Caudate nucleus (tissue), 63 donors: ENCODE measurements at places on chromosomes 2 and 18.
A peak's percentile ranks its signal among the peaks of the same experiment; 100 is the strongest.

DNA sequence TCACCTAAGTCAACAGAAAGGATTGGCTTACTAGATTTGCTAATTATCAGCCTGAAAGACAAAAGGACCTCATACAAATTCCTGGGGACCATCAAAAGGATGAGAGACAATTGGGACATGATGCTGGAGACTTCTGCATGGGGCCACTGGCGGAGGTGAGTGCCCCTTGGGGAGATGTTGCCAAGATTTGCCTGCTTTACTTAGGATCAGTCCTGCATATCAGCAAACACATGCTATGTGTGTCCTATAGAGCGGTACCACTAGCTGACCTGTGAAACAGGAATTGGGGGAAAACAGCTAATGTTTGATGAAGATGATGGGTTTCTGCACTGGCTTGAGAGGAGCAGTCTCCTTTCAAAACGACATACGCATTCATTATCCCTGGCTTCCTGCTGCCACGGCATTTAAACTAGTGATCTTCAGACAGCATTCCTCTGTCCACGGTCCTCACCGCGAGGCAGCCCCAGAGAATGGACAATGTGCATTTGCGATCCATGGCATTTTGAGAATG, 104.2 kb downstream of the TGIF1 start:
- DNase-seq = no peak

- no peak for DNase-seq
Measured at GRCh38 chr2:127829845-127830246, 18.9 kb upstream of the WDR33 start.

- no peak for DNase-seq
Measured at GRCh38 chr2:201401815-201402214, 44.7 kb upstream of the FLACC1 start.

- no peak for DNase-seq
Measured at GRCh38 chr2:239696559-239697207, 295.9 kb upstream of the HDAC4 start.

- DNase-seq = no peak
Measured at GRCh38 chr2:21535826-21536225, 412.1 kb downstream of the TDRD15 start.

- no peak for DNase-seq
Measured at GRCh38 chr2:64221935-64222334, 77.7 kb upstream of the PELI1 start.

- DNase-seq = no peak
Measured at GRCh38 chr18:66510357-66511045, 93.4 kb downstream of the CDH19 start.

GRCh38 chr2:23696752-23697045, 230.2 kb downstream of the ATAD2B start:
- no peak for DNase-seq

- DNase-seq = no peak
Measured at GRCh38 chr2:172712251-172712650, 23.4 kb upstream of the RAPGEF4 start.

GRCh38 chr2:241842620-241843211, 16.0 kb downstream of the PDCD1 start:
- no peak for DNase-seq

GRCh38 chr2:68799140-68800026, 64.8 kb downstream of the ARHGAP25 start:
- no peak for DNase-seq

DNA sequence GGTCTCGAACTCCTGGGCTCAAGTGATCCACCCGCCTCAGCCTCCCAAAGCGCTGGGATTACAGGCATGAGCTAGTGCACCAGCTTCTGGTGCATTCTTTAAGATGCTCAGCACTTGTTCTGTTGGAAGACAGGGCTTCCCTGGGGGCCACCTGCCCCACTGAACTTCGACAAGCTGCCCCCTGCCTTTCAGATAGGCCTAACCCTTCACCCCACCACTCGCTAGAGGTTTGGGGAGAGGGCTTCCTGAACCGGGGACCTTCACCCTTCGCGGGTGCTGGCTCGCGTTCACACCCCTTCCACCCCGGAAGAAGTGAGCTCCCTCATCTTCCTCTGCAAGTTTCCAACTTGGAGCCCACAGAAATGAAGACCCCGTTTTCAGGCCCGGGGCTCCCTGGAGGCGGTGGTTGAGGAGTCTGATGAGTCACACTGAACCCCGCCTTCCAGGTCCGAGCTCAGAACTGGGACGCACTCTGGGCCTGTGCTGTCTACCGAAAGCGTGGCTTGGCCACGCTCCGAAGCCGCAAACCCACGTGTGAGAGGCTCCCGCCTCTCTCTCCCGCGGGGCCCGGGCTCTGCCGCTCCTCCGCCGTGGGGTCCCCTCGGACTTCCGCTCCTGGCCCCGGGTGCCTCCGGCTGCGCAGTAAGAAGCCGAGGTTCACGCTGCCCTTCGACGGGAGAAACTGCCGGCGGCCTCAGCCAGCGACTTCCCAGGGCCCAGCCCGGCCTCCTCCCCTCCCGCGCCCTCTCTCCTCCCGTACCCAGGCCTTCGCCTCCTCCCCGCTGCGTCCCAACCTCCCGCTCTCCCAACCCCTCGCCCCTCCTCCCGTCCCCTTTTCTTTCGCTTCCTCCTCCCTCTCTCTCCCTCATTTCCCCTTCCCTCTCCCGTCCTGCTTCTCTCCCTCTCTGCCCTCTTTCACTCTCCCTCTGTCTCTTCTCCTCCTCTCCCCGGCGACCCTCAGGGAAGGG, 47.5 kb upstream of the SP3 start:
- DNase-seq = peak; percentile 36

GRCh38 chr2:171878481-171878993, 15.5 kb downstream of the SLC25A12 start:
- no peak for DNase-seq

DNA sequence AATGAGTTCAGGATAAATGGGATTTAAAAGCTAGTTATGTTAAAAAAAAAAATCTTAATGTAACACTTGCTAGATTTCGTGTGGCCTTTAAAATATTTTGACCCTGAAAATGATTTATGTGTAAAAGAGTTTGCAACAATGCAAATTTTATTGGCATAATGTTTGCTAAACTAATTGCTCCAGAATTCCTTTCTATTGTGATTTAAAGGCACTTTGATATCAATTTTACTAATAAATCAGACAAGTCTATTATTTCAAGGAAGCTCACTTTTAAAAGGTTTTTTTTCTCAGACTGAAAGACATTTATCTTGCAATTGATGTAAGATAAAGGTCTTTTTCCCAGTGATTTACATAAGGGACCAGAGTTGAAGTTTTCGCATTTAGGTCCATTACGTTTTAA, 17.5 kb downstream of the AP1S3 start:
- DNase-seq = no peak

- no peak for DNase-seq
Measured at GRCh38 chr2:50066873-50067272, 912.6 kb upstream of the FSHR start.

DNA sequence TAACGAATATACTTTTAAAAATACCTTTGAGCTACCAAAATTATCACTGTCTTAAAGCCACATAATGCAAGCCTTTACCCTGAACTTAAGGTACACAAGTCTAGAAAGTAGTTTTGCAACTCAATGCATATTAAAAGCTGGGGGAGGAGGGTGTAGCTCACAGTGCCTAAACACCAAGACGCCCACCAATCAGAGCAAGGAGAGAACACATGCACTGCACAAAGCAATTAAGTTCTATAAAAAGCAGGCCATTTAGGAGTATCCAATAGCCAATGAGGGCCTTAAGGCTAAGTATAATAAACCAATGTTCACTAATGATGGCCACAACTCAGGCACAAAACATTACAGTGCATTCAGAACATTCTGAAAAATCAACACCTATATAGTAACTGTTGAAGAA, 16.2 kb downstream of the TRIP12 start:
- DNase-seq = no peak

GRCh38 chr2:240169486-240170353, 29.3 kb upstream of the OTOS start:
- DNase-seq = no peak

- DNase-seq = no peak
Measured at GRCh38 chr2:227703280-227703732, 14.5 kb downstream of the SLC19A3 start.

- peak; percentile 42 for DNase-seq
Measured at GRCh38 chr18:21241301-21242048, 557 bp upstream of the GREB1L start.

GRCh38 chr2:179550214-179550613, 285.6 kb upstream of the SESTD1 start:
- DNase-seq = no peak

GRCh38 chr2:121603185-121603584, 46.1 kb downstream of the CLASP1 start:
- DNase-seq = no peak

- DNase-seq = no peak
Measured at GRCh38 chr2:64626963-64627760, 26.6 kb downstream of the SERTAD2 start.

GRCh38 chr18:58315739-58316215, 271.8 kb downstream of the NEDD4L start:
- no peak for DNase-seq
